ENCODE measurements at places on chromosomes 6 and 20.

DNA sequence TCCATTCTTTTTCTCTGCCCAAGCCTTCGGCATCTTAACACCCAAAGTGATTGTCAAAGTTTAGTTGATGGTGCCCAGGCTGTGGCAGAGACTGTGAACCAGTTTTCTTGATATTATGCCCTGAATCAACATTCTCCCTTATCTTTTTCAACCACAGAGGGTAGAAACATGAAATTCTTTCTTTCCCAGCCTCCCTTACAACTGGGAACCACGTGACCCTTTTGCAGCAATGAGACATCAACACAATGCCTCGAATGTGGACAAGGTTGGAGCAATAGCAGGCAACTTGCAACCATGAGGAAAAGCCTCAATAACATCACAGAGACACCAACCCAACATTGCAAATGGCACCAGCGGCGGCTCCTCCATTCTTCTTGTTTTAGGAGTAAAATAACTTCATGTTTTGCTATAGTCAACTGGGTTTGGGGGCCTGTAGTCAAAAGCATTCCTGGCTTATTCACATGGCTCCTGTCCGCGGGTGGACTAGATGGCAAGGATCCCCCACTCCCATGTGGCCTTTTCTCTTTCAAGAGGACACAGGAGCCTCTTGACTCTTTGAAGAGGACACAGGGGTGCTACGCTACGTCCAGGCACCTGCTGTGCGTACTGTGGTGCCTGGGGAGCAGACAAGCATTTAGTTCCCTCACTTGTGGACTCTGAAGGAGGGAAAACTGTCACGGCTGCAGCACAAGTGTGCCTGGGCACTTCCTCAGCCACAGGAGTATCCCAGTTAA lies 90.5 kb downstream of the NOL4L start:
- no peak for DNase-seq

- peak; percentile 89 for DNase-seq
Observed at GRCh38 chr6:27902335-27903314, 9.6 kb downstream of the OR2B2 start.

- no peak for DNase-seq
Observed at GRCh38 chr6:45738057-45738455, 277.6 kb downstream of the CLIC5 start.

DNA sequence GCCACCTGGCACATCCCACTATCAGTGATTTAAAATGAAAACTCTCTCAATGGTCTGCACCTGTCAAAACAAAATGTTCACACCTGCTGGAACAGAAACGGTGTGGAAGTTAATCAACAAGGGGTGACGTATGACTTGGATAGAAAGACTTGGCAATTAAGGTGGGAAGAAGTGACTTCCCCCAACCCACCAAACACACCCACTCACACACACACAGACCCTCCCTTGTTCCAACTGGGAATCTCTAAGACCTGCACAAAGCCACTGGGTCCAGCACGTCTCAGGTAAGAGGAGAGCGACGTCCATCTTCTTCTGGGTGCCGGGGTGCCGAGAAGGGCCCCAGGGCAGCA lies 25.1 kb upstream of the TCFL5 start:
- no peak for DNase-seq

DNA sequence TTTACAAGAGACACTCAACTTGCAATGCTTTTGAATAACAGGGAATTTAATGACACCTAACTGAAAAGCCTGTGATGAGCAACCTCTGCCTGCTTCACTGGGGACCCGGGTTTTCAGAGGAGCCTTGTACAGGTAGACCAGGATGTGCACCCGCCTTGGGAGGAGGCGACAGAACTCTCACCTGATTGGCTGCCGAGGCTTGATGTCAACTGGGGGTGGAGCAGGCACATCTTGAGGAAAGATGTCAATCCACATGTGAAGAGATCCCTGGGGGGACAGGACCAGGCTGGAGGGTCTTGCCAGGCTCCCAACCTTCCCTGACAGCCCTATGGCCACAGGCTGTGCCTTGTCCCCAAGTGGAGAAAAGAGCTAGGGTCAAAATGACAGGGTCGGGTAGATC lies 19.8 kb downstream of the ERGIC3 start:
- DNase-seq = no peak

DNA sequence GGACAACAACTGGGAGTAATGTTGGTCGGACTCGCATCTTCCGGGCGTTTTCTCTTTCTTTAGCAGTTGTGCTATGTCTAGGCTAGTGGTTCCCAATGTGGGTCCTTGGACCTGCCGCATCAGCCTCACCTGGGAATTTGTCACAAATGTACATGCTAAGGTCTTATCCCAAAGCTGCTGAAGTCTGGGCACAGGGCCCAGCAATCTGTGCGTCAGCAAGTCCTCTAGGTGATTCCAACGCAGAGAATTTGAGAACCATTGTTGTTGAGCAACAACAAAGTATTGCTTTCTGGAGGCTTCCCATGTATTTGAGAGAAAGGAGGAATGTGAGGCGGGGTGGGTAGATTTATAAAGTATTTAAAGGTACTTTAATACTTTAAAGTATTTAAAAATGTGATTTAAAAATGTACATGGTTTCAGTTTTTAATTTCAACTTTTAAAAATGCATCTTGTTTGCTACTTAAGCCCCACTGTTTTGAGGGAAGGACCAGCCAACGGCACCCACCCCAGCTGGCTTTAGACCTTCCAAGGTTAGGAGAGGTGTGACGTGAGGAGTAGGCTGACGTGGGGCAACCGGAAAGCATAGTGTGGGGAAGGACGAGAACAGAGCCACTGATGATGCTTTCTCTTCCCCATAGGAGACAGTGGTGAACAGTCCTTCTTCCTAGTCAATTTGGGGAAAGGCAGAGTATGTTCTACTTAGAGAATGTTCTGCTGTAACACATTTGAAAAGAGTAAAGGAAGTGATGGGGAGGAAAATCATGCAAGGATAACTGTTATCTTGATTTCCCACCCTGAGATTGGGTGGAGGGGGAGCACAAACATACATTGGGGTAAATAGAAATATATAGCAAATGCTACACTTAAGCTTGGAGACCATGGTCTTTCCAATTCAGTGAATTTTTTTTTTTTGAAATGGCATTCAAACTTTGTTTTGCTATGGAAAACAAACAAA lies 4.3 kb downstream of the UST start:
- DNase-seq = no peak

GRCh38 chr6:1346558-1347091 lies 34.7 kb downstream of the FOXQ1 start:
- no peak for DNase-seq

- no peak for DNase-seq
Observed at GRCh38 chr6:18595774-18596530, 208.8 kb downstream of the RNF144B start.

DNA sequence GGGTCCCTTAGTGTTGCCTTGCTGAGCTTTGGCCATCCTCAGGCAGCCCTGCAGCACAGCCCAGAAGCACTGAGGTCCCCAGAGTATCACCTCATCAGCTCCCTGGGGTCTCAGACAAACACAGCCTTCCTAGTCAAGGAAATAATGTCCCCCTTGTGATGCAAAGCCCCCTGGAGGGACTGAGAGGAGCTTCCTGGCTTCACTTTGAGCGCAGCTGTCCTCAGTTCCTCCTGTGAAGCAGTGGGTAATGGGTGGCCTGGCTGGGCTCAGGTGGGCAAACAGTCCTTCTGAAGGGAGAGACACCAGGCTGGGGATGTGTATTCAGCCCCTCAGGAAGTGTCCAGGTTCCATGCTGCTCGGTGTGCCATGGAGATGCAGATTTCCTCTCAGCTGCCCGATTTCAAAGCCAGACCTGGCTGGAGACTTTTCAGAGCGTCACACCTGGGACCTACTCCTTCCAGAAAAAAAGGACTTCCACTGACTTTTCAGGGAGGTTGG lies 79.2 kb upstream of the FOXA2 start:
- DNase-seq = no peak

- DNase-seq = no peak
Observed at GRCh38 chr6:50249493-50249892, 199.8 kb upstream of the DEFB112 start.

- no peak for DNase-seq
Observed at GRCh38 chr6:111237852-111238251, 150.5 kb downstream of the SLC16A10 start.

Data from stimulated activated CD4-positive, alpha-beta T cell treated with anti-CD3 and anti-CD28 coated beads, Interleukin-1b, Interleukin-23, amount 100 ng/mL, for 1 hour (primary cell).